ENCODE measurements at places on chromosomes 13 and 19.

DNA sequence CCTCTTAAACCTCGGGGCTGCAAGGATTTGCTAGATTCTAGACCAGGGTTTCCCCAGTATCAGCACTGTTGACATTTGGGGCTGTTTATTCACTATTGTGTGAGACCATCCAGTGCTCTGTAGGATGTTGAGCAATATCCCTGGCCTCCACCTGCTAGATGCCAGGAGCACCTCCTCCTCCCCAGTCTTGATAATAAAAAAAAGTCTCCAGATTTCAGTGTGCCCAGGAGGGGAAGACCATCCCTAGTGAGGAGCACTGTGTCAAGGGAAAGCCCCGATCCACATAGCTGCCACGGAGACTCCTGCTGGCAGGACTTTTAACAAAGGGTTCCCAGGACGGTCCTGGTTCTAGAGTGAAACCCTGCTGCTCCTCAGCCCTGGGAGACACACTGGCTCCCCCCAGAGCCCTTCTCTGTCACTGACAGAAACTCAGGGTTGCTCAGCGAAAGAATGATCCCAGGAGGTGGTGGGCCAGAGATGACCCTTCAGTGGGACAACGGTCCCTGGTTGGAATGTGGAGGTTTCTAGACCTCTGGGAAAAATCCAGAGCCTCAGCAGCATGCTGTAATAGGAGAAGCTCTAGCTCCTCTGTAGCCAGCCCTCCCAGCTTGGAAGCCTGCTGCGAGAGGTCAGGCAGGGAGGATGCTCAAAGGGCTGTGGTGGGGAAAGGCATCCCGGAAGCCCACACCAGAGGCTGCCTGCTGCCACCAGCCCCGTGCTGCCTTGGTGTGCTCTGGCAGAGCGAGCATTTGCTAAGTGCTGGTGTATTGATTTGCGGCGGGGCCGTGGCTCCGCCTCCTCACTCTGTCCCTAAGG is 20.3 kb downstream of the LYL1 start:
- no peak for DNase-seq

- DNase-seq: no peak
Measured at GRCh38 chr19:17541184-17541759, 14.2 kb upstream of the COLGALT1 start.

- no peak for DNase-seq
Measured at GRCh38 chr13:108943842-108944241, 314.4 kb downstream of the MYO16 start.

- no peak for DNase-seq
Measured at GRCh38 chr19:49895566-49896297, 955 bp downstream of the IL4I1 start.

- no peak for DNase-seq
Measured at GRCh38 chr19:16001481-16002312, 52.9 kb downstream of the OR10H4 start.

- DNase-seq: no peak
Measured at GRCh38 chr13:73103238-73103637, 44.4 kb downstream of the KLF5 start.

GRCh38 chr19:13963603-13964105 is 11.3 kb downstream of the DCAF15 start:
- DNase-seq: no peak

GRCh38 chr19:3350014-3350663 is 16.2 kb upstream of the NFIC start:
- DNase-seq: no peak

DNA sequence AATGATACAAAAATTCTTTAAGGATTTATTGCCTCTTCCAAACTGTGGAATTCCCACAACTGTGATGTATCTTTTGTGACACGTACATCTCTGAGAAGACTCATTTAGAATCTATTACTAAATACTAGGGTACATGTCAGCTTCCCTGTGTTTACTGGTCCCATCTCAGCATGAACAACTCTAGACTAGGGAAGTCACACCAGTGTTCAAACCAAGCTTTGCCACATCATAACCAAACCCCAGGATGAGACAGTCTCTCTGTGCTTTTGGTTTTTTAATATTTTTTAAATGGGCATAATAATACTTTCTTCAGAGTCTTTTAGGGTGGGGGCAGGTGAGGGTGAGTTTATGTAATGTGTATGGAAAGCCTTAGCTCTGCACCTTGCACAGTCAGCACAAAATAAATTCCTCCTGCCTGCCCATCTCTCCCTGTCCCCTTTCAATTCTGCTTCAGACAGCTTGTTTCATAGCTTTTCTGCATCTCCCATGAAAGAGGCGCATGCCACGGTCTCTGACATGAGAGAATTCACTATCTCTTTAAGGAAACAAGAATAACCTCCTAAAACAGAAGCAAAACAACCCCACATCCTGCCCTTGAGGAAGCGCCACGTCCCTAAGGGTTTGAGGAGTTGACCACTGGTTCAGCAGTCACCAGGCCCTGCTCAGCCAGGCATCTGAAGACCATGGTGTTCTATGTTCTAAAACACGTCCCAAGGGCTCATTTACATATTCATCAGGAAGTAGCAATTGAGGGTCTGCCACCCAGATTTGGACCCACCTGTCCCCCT is 174.5 kb downstream of the USP12 start:
- no peak for DNase-seq

DNA sequence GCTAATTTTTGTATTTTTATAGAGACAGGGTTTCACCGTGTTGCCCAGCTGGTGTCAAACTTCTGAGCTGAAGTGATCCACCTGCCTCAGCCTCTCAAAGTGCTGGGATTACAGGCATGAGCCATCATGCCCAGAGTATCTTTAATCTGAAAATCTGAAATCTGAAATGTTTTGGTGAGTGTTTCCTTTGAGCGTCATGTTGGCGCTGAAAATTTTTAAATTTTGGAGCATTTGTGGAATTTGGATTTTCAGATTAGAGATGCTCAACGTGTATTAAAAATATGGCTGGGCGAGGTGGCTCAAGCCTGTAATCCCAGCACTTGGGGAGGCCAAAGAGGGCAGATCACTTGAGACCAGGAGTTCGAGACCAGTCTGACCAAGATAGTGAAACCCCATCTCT is 5.1 kb upstream of the CPAMD8 start:
- DNase-seq: no peak

DNA sequence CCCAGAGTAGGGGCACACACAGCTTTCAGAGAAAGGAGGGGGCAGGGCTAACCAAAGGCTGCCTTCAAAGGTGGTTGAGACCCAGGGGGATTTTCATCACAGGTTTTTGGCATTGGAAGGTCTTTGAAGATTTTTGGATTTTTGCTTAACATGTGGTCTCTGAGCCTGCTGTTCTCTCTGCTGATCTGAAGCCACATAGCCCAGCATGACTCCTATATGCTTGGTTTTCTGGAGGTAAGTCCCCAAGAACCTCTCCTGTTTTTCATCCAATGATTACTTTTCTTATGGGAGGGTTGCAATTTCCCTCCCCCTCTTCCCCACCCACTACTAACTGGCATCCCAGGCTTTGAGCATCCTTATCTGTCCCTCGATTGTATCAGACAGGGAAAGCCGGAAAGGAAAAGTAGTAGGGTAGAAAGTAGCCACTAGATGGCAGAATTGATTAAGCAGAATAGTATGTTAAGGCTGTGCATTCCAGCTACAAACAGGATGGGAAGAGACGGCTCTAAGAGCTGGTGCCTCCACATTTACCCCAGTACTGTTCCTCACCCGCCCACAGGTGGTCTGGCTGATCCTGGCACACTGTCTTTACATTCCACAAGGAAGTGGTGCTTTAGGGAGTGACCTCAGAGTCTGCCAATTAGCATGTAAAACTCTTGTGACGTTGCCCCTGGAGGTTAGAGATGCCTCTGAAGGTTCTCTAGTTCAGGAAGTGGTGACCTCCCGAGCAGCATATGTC is 218.9 kb upstream of the EDNRB start:
- DNase-seq: no peak

DNA sequence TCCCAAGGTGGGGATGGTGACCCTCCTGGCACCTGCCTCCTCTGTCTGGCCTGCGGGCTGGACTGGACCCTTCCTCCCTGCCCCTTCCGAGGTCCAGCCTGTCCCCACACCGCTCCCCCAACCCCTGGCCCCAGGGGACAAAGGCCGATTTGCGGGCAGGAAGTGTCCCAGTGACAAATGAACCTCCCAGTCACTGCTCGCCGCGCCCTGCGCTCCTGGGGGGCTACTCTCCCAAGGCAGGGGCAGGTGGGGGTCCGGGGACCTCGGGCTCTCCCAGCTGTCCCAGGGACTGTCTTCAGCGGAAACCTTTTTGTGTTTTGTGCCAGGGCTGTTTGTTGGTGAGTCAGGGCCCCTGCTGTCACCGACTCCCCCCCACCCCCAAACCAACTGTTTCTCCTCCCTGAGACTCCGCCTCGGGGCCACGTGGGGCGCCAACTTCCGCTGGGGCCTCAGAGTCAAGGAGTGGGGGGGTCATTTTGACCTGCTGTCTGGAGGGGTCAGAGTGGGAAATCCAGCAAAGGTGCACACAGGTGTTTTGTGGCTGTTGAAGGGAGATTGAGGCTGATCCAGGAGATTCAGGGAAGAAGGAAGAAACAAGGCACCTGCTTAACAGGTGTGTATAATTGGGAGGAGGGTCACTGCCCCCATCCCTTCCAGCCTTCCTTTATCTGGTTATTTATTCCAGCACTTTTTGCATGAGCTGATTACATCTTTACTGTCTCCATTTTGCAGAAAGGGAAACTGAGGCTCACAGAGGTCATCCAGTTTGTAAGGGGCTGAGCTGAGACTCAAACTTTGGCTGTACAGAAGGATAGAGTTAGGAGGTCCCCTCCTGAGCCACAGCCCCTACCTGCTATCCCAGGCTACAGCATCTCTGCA is 831 bp downstream of the PGPEP1 start:
- DNase-seq: peak; percentile 35

GRCh38 chr19:45448425-45448756 is 19.4 kb upstream of the FOSB start:
- DNase-seq: no peak

DNA sequence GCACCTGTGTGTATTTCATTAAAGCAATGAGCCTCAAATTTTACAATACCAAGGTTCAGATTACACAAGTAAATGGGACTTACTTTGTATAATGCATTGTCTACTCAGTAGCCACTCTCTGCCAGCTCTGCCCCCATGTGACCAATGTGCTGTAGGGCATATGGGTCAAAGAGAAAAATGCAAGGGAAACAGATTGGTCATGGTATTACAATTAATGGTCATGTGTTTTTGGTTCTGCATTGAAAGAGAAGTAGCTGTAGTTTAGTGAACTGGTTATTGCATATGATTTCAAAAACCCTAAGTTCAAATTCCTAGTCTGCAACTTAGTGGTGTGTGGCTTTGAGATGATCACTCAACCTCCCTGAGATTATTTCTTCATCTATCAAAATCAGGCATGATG is 545.4 kb downstream of the SUCLA2 start:
- DNase-seq: no peak

DNA sequence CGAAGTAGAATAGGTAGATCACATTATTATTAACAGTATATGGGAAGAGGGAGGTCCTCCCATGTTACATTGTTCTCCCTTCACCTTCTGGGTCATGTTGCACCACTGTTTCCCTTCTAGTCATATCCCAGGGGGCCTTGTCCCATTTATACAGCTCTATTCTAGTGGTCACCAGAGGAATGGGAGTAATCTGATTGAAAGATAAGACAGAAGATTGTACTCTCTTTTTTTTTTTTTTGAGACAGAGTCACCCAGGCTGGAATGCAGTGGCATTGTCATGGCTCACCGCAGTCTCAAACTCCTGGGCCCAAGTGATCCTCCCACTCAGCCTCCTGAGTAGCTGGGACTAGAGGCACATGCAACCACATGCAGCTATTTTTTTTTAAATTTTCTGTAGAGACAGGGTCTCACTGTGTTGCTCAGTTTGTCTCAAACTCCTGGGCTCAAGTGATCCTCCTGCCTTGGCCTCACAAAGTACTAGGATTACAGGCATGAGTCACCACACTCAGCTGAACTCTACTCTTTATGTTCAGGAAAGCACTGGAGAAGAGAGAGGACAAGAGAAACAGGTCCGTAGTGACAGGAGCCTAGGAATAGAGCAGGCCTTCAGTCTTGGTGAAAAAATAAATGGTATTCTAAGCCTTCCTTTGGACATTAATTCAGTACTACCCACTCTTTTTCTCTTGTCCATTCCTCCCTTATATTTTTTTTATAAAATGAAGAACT is 4.3 kb upstream of the ZNF529 start:
- no peak for DNase-seq

DNA sequence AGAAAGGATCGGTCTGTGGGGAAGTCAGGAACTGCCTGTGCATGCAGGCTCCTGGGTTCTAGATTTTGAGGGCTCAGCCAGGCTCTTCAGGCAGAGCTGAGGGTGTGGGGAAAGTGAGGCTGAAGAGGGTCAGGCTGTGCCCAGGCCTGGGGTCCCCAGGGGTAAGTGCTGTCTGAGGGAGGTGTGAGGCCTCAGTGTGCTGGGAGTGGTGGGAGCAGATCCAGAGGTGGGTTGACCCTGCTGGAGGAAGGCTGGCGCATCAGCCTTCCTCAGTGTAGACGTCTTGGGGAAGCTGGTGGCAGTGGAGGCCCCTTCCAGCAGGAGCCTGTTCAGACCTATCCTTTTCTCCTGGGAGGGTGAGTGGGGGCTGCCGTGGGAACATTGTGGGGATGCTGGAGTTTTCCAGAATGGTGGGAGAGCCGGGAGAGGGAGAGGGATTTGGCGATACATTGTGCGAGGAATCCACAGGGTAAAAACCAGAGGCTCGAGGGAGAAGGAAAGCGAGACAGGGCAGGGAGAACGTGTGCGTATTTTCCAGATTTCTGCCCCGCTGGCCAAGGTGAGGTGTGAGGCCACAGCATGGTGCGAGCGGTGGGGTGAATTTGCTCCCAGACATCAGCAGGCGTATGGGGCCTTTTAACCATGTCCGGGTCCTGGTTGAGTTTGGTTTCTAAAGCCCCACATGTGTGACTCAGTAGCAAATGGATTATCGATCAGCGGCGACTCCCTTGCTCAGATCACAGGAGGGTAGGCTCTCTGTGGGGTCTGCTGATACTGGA is 237.7 kb downstream of the TEX29 start:
- no peak for DNase-seq

GRCh38 chr13:80685942-80686341 is 345.0 kb upstream of the SPRY2 start:
- DNase-seq: no peak

- DNase-seq: no peak
Measured at GRCh38 chr19:10270616-10271394, at the start of gene ICAM1. Gene ICAM1 (plus strand): TSS chr19:10271120. CDS start chr19:10271160, 40 bp downstream.

DNA sequence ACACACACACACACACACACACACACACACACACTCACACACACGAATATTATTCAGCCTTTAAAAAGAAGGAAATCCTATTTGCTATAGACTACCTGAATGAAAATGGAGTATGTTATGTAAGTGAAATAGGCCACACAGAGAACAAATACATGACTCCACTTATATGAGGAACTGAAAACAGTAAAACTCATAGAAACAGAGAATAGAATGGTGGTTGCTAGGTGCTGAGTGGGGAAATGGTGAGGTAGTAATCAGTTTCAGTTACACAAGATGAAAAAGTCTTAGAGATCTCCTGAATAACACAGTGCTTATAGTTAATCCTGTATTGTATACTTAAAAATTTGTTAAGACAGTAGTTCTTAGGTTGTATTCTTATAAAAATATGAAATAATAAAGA is 8.2 kb downstream of the ZNF677 start:
- no peak for DNase-seq

GRCh38 chr19:42076380-42076944 is 496 bp downstream of the ZNF574 start:
- peak; percentile 10 for DNase-seq
